ENCODE measurements at places on chromosomes 2 and 18. TPM values are rescaled to one million over a fixed set of nuclear protein-coding genes. Genes with fewer than 3 reads are reported as not detected.

The CXCR1 gene
- 0.26 TPM for total RNA-seq

The DNAJC5G gene
- total RNA-seq = 0.42 TPM

The ANKRD62 gene
- total RNA-seq = 0.11 TPM

The IL1A gene
- total RNA-seq = 1.9 TPM

The CPS1 gene
- total RNA-seq = 1.3 TPM

The SEPTIN10 gene
- total RNA-seq = 140 TPM

The IGFBP2 gene
- 136 TPM for total RNA-seq

The NPAS2 gene
- 11.8 TPM for total RNA-seq

The LIMS3 gene
- total RNA-seq = 13.5 TPM

The COPS7B gene
- 32.1 TPM for total RNA-seq

The SLC9A2 gene
- 4.2 TPM for total RNA-seq

The SGPP2 gene
- total RNA-seq = 3.5 TPM

The RAPGEF4 gene
- total RNA-seq = 22.9 TPM

The TFCP2L1 gene
- 1.2 TPM for total RNA-seq

The RESP18 gene
- total RNA-seq = not detected

The MC2R gene
- total RNA-seq = not detected

The LIPG gene
- 5.0 TPM for total RNA-seq

The MRO gene
- total RNA-seq = 1.2 TPM

The SLC5A6 gene
- total RNA-seq = 8.2 TPM

The RNF149 gene
- 113 TPM for total RNA-seq

The CHRND gene
- total RNA-seq = 1.3 TPM

The MFF gene
- 126 TPM for total RNA-seq

The IMPA2 gene
- 38.2 TPM for total RNA-seq

The CNGA3 gene
- 0.85 TPM for total RNA-seq

The REEP1 gene
- 21.9 TPM for total RNA-seq

The IL36A gene
- total RNA-seq = not detected

The TAF4B gene
- 5.0 TPM for total RNA-seq

The KCNE4 gene
- 22.0 TPM for total RNA-seq

The TCF23 gene
- 0.85 TPM for total RNA-seq

The FEZ2 gene
- total RNA-seq = 69.6 TPM

The ARHGAP28 gene
- total RNA-seq = 84.0 TPM

The KLF11 gene
- 17.7 TPM for total RNA-seq

The CDH19 gene
- total RNA-seq = 18.3 TPM

The INPP1 gene
- total RNA-seq = 21.5 TPM

The ZAP70 gene
- 1.9 TPM for total RNA-seq

The UGT1A6 gene
- 17.6 TPM for total RNA-seq

The DIPK1C gene
- 1.6 TPM for total RNA-seq

The ZNF521 gene
- 58.3 TPM for total RNA-seq

The GALR1 gene
- 1.1 TPM for total RNA-seq

The SERPINB5 gene
- total RNA-seq = 27.1 TPM

The TMX3 gene
- 97.6 TPM for total RNA-seq

The MREG gene
- total RNA-seq = 3.4 TPM
